ENCODE measurements at places on chromosomes 3 and 15.

- DNase-seq, result no peak
Measured at GRCh38 chr15:98875309-98875708, 132.3 kb downstream of the PGPEP1L start.

- DNase-seq, result no peak
Measured at GRCh38 chr3:88030210-88030609, 28.6 kb downstream of the CGGBP1 start.

DNA sequence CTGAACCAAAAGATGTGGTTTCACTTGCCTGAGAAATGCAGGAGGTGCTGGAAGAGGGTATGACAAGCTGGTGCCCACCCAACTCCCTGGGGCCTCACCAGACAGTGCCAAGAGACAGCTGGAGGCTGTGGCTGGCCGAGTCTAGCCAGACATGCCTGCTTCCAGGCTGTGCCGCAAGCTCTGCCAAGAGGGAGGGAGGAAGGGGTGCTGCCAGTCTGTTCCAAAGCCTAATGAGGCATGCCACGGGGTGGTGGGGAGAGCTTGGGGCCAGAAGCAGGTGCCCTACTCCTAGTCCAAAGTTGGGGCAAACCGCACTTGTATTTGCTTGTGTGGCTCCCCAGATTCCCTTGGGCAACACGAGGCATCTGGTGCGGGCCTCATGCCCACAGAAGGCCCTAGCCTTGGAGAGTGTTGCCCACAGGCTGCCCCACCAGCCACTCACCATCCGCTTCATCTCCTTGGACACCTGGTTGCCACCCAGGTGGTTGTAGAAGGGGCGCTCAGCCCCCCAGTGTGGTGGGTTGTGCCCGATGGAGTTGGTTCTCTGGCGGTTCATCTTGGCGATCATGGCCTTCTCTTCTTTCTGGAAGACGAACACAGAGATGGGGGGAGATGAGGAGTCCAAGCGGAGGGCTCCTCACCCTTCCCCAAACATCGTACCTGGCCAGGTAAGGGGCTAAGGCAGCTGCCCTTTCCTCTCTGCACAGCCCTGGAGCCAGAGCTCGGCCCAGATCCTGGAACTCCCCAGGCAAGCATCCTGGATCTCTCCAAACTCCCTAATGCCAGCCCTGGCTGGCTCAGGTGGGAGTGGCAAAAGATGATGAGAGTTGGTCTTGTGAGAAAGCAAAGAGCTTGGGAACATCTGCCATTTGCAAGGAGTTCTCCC, 123.4 kb downstream of the SEC22A start:
- no peak for DNase-seq

DNA sequence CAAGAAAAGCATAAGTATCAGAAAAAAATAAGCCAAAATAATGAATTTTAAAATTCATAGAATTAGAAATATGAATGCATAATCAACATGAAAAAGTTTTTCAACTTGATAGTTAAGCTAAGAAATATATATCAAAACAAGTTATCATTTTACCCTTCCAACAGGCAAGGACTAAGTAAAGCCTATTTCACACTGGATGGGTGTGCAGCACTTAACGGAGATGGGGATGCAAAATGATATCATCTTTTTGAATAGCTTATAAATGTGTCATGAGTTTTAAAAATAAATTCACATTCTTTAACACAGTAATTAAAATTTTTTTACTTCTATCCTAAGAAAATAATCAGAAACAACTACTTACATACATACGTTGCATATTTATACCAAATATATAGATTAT, 20.9 kb downstream of the PIK3R4 start:
- no peak for DNase-seq

DNA sequence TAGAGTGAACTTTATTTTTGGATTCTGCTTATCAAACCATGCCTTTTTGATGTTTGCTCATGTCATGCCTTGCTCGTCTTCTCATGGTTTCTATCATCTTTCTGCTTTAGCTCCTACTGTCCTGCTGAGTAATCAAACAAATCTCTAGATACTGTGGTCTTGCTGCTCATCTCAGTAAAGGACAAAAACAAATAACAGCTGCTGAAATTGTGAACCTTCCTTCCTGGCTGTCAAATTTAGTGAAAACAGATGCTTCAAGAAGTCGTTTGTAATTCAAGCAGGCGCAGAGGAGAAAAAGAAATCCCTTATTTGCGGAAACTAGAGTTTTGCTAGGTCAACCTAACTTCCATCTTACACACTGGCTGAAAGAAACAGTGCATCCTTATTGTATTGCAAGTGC, 616.1 kb upstream of the ALCAM start:
- DNase-seq, result no peak

DNA sequence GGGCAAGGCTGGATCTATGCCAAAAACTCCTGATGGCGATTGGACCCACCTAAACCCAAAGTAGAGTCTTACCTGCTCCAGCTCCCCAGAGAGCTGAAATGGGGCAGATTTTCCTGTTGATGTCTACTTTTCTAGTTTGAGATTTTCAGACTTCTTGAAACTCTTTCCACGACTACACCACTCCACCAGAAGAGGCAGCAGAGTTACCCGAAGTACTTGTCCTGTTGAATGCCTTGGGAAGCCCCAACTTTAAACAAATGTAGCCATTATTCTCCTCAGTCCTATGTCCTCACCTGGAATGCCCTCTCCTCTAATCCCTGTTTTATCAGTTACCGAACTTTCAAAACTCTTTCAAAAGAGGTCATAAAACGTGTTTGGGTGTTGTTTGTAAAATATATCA, 843.8 kb downstream of the VGLL3 start:
- DNase-seq, result no peak

- DNase-seq, result no peak
Measured at GRCh38 chr3:30719536-30719935, 113.1 kb downstream of the TGFBR2 start.

GRCh38 chr15:77606142-77607034, 26.3 kb downstream of the LINGO1 start:
- DNase-seq, result no peak

DNA sequence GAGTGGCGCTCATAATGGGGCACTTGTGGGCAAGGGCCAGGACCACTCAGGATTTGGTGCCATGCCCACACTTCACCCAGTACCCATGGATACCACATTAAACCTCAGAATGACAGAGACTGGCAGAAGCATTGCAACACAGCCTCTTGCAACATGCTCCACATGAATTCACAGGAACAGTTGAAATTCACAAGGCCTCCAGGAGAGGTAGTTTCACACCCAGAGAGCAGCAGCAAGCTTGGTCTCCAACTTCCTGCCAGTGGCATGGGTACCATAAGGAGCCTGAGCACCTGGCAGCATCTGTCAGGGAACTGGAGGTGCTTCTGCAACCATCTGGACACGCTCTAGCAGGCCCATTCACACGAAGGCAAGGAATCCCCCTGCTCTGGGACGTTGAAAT, 101.0 kb downstream of the OSBPL10 start:
- no peak for DNase-seq

DNA sequence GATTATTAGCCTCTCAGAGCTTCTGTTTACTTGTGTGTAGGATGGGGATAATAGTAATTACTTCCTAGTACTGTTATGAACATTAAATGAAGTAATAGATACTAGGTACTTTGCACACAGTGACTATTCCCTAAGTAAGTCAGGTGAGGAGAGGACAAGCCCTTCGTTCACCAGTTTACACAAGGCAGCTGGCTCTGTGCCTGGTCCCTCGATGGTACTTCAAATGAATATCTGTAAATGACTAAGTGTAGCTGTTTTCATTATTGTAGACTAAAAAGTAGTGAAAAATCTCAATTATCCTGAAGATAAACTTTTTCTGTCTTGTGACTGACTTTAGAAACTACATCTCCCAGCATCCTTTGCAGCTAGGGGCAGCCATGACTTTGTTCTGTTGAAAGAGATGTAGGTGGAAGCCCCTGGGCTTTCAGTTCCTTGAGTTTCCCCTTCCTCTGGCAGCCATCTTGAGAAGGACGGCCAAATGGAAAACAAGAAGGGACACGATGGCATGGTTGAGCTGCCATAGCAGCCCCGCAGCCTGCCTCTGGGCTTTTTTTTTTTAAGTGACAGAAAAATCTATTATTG, 11.7 kb upstream of the WNT7A start:
- no peak for DNase-seq

DNA sequence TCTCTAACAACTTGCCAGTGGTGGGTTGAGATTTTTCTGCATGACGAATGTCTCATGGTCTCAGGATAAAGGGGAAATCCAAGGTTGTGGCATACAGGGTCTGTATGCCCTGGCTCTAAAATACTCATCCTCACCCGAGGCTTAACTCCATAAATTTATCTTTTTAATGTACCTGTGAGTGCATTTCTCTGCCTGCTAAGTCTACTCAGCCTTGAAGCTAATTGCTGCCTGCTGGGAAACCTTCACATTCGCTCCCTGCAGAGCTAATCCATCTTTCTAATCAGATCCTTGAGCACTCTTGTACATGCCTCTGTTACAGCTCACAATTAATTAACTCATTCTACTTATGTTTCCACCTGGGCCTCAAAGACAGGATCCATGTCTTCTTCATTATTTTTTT, 93.8 kb downstream of the CMSS1 start:
- DNase-seq, result no peak

GRCh38 chr3:168154089-168154488, 58.4 kb upstream of the GOLIM4 start:
- DNase-seq, result no peak

GRCh38 chr3:14179114-14179465, 473 bp downstream of the LSM3 start:
- DNase-seq, result no peak

- DNase-seq, result no peak
Measured at GRCh38 chr3:180295811-180296210, 259.1 kb upstream of the PEX5L start.

GRCh38 chr15:80210611-80211573, 41.1 kb downstream of the CTXND1 start:
- no peak for DNase-seq

DNA sequence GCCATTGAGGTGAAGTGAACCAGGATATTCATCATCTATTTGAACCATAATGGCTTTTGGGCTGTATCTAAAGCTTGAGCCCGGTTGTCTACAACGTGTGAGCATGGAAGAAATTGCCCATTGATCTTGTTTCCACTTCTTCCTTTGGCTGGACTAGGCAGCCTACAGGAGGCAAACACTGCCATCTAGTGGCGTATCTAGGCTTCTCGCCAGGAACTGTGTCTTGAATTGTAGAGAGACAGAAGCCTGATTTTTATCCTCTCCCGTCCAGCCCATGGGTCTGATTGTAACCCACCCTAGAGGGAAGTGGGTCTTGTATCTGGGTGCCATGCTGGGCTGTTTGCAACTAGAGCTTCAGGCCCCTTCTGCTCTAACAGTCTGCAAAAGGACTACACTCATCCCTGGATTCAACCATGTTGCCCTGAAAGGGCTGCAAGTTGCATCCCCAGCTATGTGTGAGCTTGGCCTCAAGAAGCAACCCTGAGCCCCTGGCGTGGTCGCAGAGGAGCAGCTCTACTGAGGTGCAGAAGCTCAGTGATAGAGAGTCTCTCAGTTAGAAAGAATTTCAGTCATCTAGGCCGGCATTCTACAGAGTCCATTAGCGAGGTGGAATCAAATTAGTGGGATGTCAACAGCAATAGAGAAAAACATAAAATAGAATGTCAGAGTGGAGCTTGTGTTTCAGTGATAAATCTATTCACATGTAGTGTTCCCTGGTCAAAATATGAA, 170.2 kb upstream of the UMPS start:
- DNase-seq, result no peak

DNA sequence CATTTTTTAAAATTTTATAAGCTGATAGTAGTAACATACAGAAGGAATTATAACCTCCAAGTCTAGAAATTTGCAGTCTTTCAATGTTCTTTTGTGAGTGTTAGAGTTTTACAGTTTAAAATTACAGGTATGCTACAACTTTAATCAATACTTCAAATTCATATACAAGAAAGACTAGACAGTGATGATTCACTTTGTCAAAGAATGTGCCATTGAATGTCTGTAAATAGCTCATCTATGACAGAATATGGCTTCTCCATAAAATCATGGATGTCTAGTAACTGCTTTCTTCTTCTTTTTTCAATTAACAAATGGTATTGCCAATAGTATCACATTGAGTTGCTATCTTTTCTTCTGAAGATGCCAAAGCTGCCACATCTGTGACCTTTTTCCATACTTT, 4.1 kb upstream of the TSC22D2 start:
- DNase-seq, result no peak

DNA sequence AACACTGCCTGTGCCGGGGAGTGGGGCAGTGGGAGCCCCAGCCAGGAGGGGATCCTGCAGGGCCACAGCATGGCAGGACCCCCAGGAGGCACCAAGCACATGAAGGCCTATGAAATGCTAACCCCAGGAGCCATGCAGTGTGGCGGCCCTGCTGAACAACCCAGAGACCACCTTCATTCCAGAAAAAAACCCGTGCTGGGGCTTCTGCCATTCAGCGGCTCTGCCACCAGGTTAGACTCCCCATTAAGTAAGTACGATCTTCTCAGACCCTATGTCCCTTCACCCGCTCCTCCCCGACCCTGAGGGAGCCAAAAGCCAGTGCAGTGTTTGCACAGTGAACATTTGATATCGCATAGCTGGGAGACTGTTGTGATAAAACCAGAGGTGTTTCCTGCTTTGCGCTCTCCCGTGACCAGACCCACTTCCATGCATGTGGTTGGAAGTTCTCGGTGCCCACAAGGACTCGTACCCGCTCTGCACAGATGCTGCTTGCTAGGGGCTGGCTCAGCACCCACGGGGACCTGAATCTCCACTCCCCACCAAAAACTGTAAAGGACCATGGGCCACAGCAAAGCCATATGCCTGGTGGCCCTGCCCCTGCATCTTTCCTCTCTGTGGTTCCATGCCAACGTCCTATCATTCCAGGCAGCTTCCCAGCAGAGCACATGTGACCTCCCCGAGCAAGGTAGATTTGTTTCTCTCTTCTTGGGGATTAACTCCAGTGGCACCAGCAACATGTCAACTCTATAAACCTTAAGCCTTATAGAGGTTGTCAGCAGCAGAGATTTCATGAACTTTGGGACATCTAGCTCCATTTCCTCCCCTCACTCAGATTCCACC, 5.3 kb downstream of the PLA2G4D start:
- no peak for DNase-seq

DNA sequence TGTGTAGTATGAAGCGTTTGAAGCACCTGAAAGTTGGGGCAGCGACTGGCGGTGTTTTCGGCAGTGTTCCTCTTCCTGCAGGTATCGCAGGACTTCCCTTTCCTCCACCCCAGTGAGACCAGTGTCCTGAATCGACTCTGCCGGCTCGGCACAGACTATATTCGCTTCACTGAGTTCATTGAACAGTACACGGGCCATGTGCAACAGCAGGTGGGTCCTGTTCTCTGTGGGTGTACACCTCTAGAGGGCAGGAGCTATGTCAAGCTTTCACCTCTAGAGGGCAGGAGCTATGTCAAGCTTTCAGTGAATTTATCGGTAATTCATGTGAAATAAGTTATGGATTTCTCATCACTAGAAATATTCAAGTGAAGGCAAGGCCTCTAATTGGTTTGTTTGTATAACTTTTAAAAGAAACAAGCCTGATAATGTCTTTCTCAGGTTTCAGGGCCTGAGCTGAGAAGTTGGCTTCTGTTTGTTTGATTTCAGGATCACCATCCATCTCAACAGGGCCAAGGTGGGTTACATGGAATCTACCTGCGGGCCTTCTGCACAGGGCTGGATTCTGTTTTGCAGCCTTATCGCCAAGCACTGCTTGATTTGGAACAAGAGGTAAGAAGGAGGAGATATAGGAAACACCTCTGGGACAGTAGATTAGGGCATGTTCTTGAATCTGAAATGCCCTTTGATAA, 5.3 kb downstream of the TUBGCP4 start:
- no peak for DNase-seq

GRCh38 chr15:99706557-99707303, 26.5 kb downstream of the LYSMD4 start:
- DNase-seq, result no peak

- DNase-seq, result no peak
Measured at GRCh38 chr3:184255291-184256039, 5.9 kb downstream of the CAMK2N2 start.

Data from esophagus squamous epithelium (tissue), 5 donors.